ENCODE measurements at places on chromosomes 4 and X. TPM values are rescaled to one million over a fixed set of nuclear protein-coding genes. Genes with fewer than 3 reads are reported as not detected.

Gene UGT2B28
- total RNA-seq, result not detected

Gene COL4A6
- total RNA-seq, result 13.3 TPM

Gene CPZ
- total RNA-seq, result 0.28 TPM

Gene MAGEE2
- total RNA-seq, result not detected

Gene UCP1
- total RNA-seq, result 0.11 TPM

Gene PTPN13
- 5.2 TPM for total RNA-seq

Gene SCML2
- 6.8 TPM for total RNA-seq

Gene ADGRG2
- total RNA-seq, result 9.9 TPM

Gene LDOC1
- 105 TPM for total RNA-seq

Gene GABRE
- total RNA-seq, result 27.2 TPM

Gene ZNF157
- total RNA-seq, result 0.07 TPM

Gene MAGED1
- total RNA-seq, result 72.1 TPM

Gene NAP1L3
- total RNA-seq, result 0.25 TPM

Gene MTNR1A
- total RNA-seq, result 0.43 TPM

Gene MECP2
- total RNA-seq, result 14.2 TPM

Data from A549 treated with ZK216348 at 1 μM for 4 hours (cell line).